ENCODE measurements at places on chromosomes 4 and X. TPM values are rescaled to one million over a fixed set of nuclear protein-coding genes. Genes with fewer than 3 reads are reported as not detected.
A peak's percentile ranks its signal among the peaks of the same experiment; 100 is the strongest.

GIMD1 gene
- polyA plus RNA-seq = 0.09 TPM

DNA sequence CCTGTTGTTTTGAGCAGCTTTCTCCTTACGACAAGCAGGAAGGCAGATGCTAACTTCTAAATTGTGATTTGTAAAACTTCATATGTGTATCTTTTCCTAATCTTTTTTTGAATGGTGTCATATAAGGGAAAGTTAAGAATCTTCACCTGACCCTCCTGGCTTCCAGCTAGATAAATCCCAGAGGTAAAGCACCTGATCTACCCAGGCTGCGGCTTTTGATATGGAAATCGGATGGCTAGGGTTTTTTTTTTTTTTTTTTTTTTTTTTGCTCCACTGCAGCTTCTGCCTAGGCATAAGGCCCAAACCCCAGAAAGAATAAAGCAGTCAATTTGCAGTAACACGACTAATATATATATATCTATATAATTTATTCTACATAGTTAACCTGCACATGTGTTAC is 10.0 kb downstream of the MAB21L2 start:
- DNase-seq = no peak

GRCh38 chrX:150148749-150149672 is 210.7 kb upstream of the EOLA2 start:
- no peak for DNase-seq

GRCh38 chrX:21056622-21057021 is 317.6 kb upstream of the CNKSR2 start:
- no peak for DNase-seq

GRCh38 chr4:166519774-166520173 is 646.7 kb downstream of the TLL1 start:
- DNase-seq = no peak

DNA sequence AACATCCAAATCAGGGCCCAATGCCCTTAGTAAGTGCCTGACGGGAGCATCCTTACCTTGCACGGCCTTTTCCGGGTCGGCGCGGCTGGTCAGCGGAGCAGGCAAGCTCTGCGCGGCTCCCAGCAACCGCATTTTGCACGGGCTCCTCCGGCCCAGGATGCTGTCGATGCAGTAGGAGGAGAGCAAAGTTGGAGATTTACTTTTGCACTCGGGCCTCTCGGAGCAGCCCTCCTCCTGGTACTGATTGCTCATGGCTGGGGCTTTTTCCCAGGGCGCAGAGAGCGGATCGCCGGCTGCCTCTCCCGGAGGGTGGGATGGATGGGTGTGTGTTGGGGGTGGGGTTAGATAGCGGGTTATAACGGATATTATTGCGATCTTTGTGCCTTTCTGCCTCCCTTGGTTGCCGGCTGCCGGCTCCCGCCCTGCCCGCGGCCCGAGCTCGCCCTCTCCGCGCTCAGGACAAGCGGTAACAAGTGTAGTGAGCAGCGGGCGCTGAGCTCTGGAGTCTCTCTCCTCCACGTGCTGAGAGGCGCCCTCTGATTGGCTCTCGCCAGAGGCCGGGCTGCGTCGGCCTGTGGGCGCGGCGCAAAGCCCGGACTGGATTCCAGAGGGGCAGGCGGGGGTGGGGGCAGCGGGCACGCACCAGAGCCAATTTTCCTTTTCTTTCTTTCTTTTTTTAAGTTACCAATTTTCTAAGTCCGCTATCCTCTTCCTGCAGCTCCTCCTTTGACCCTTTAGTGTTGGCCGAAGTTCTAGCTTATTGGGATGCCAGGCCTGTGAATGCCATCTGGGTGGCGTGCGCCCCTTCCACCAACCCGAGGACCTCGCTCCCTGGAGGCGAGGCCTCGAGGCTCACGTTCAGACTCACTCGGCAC is at the start of gene ARX:
TSS of gene ARX (minus strand) at position 480 of the 875 bp plus-strand sequence. CDS start at position 252, 228 bp downstream.
- DNase-seq = peak; percentile 13

Measured in forelimb muscle (tissue), 1 donor.